ENCODE measurements at places on chromosomes 5 and 9. TPM values are rescaled to one million over a fixed set of nuclear protein-coding genes. Genes with fewer than 3 reads are reported as not detected.

DNA sequence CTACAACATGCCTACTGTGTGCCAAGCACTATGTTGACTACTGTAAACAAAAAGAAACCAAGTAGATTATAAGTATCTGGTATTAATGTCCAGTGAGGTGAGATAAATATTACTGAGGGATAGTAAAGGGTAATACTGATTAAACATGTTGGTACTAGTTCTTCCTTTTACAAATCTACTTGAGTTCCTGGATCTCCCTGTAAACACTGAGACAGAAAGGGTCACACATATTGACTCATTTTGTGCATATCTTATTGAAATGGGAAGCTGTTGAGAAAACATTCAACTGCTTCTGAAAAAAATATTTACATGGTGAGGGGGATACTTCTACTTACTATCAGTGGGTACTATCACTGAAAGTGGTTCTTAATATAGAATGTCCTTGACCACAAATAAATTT, 24.3 kb downstream of the EFNA5 start:
- H3K4me1 ChIP-seq, result peaks cover 13% of the 10 kb centered on the region
- peaks cover 7% of the 10 kb centered on the region for H3K27me3 ChIP-seq
- H3K36me3 ChIP-seq, result no peaks in the 10 kb centered on the region
- no peak for DNase-seq
- no peak overlapping the region for H3K27ac ChIP-seq

GRCh38 chr5:140996060-140996459, 29.8 kb downstream of the PCDHAC2 start:
- DNase-seq, result no peak
- no peaks in the 10 kb centered on the region for H3K36me3 ChIP-seq
- peaks cover 36% of the 10 kb centered on the region for H3K4me1 ChIP-seq
- H3K27me3 ChIP-seq, result no peaks in the 10 kb centered on the region
- no peak overlapping the region for H3K4me3 ChIP-seq
- peak overlapping the region; percentile 39 for H3K27ac ChIP-seq

- H3K4me1 ChIP-seq, result peaks cover 35% of the 10 kb centered on the region
- no peaks in the 10 kb centered on the region for H3K36me3 ChIP-seq
- no peaks in the 10 kb centered on the region for H3K27me3 ChIP-seq
- no peak overlapping the region for H3K27ac ChIP-seq
- no peak overlapping the region for H3K4me3 ChIP-seq
- DNase-seq, result no peak
Observed at GRCh38 chr5:79743846-79744605, 54.4 kb downstream of the CMYA5 start.

DNA sequence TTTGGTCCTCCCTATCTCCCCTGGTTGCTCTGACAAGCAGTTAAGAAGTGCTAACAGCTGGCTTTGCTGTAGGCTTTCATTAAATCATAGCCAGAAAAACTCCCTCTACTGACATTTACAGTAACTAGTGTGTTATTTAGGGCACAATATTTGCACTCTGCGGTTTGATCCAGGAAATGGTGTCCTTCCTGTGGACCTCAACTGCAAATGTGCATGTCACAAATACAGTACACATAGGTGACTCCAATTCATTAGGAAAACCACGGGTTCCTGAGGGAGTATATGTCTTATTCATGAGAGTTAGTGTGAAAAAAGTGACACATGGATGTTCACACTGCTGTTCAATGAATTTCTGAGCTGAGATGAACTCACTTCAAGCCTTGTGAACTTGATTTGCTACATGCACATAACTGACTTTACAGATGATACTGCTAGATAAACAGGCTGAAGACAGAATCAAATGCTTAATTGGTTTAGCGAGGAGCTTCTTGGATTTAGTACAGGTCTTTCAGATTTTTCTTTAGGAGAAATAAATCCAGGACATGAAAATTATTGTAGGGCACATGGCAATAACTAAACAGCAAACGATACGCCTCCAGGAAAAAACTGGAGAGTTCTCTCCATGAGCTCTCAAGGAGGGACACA, 281.5 kb downstream of the EFNA5 start:
- H3K4me1 ChIP-seq, result peaks cover 55% of the 10 kb centered on the region
- H3K4me3 ChIP-seq, result no peak overlapping the region
- DNase-seq, result no peak
- H3K27ac ChIP-seq, result peak overlapping the region; percentile 14
- peaks cover 6% of the 10 kb centered on the region for H3K27me3 ChIP-seq

GRCh38 chr5:157331807-157332206, 65.9 kb downstream of the CYFIP2 start:
- peaks cover 54% of the 10 kb centered on the region for H3K36me3 ChIP-seq
- DNase-seq, result no peak
- no peaks in the 10 kb centered on the region for H3K4me1 ChIP-seq
- no peaks in the 10 kb centered on the region for H3K27me3 ChIP-seq
- H3K4me3 ChIP-seq, result no peak overlapping the region

DNA sequence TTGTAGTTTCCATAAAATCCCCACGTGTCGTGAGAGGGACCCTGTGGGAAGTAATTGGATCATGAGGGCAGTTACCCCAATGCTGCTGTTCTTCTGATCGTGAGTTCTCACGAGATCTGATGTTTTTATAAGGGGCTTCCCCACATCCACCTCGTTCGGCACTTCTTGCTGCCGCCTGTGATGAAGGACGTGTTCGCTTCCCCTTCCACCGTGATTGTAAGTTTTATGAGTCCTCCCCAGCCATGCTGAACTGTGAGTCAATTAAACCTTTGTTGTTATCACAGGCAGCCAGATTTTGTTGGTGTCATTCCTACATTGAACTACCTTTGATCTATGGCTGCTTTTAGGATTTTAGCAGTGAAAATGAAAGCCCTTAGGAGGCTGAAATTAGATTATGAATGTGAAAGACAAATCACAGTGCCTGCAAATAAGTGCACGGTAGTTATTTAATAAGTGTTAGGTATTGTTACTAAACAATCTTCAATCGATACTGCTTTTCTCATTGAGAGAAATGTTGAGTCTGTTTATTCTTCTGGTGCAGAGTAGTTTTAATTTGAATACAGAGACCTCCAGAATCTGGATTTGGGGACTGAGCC, 68.0 kb upstream of the C6 start:
- no peaks in the 10 kb centered on the region for H3K27me3 ChIP-seq
- no peak for DNase-seq

NUTM2G gene
- 0.27 TPM for total RNA-seq

Data from WTC11 (cell line).